Stimulated activated CD4-positive, alpha-beta T cell treated with anti-CD3 and anti-CD28 coated beads, TNF-alpha, amount 100 ng/mL, for 1 hour (primary cell): ENCODE measurements at places on chromosomes 6 and 20.

DNA sequence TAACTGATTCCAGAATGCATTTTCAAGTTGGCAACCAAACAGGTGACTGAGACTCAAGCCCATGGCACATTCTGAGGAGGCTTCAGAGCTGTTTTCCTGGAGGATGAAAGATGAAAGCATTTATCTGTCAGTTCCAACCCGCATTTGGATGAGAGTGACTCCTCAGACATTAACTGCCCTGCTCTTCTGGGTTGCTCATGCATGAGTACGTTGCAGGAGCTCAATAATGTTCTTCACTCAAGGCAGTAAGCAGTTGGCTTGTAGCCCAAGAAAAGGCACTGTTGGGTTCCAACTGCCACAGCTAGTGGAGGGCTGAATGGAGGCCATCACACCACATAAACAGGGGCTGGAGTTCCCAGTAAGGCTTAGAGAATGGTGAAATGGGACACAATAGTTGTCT lies 155.3 kb downstream of the FUT9 start:
- no peak for DNase-seq

DNA sequence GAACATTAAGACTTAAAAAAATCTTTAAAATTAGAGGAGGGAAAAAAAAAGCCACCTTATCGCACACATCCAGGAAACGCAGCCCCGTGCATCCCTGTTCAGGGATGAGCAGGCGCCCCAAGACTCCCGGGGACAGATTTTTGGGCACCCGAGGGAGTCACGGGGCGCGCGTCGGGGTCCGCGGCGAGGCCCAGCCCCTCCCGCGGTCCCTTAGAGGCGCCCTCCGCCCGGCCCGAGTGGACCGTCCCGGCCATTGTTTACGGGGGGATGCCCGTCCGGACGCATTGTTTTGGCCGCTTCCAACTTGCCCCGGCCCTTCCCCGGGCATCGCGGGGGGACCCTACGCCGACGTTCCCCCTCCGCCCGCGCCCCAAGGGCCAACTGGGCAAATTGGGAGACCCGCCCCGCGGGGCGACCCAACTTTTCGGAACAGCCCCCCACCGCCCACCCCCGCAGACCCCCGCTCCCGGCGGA lies 610 bp downstream of the ZNF217 start:
- DNase-seq: no peak

DNA sequence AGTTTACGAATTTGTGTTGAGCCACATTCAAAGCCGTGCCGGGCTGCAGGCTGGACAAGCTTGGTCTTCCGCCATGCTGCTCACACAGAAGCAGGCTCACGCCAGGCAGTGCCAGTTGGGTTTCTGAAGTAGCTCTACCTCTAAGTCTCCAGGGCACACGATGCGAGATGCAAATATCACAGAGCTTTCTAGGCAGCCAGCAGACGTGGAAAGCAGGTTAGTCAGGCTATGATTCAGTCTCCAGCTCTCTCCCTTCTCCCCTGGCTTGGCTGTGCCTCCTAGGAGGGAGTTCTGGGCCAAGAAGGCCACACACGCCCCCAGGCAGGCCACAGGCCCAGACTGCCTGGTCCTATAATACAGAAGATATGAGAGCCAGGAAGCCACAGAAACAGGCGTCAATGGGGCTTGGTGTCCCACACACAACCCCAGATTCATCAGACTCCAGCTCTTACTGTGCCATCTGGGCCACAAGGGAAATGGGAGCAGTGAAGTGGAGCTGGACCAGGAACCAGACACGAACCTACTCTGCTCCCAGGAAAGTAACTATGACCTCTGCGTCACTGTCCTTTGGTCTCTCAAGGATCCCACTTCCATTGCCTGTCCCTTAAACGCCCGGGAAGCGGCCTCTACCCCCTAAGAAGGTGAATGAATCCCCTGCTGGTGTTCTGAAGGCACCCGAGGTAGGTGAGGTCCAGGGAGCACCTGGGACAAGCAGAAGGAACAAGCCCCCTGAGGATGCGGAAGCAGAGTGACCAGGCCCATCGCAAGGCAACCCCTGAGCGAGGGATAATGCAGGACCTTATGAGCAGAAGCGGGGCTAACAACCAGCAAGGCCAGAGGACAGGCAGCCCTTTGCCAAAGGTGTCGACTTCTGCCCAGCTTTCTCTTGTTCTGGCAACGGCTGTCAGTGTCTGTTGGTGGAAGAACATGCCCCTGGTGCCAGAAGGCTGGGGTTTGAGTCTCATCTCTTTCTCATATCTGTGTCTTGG lies 61.2 kb downstream of the GFOD1 start:
- DNase-seq: no peak

- no peak for DNase-seq
These were observed 291.2 kb upstream of the STXBP5 start for GRCh38 chr6:146912730-146913685.

GRCh38 chr6:114467931-114468330 lies 125.1 kb upstream of the HS3ST5 start:
- no peak for DNase-seq

- DNase-seq: no peak
These were observed 61.3 kb upstream of the CARMIL1 start for GRCh38 chr6:25217829-25218228.

DNA sequence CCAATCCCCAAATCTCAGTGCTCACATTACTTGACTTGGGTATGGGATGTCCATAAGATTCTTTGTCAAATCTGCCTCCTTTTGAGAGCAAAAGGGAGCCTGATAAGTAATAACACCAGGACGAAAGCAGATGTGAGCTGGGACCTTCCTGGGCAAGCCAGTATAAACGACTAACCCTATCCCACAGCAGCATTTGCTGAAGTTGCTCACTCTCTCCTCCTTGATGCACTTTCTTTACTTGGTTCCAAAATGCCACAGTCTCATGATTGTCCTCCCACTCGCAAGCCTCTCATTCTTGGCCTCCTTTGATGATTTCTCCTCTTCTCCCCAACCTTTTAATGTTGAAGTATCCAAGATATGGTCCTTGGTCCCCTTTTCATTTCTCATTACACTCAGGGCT lies 44.7 kb upstream of the TAGAP start:
- DNase-seq: no peak
